ENCODE measurements at places on chromosomes 12 and 14.

- DNase-seq: no peak
Measured at GRCh38 chr12:2248901-2249381, 196.2 kb downstream of the CACNA1C start.

DNA sequence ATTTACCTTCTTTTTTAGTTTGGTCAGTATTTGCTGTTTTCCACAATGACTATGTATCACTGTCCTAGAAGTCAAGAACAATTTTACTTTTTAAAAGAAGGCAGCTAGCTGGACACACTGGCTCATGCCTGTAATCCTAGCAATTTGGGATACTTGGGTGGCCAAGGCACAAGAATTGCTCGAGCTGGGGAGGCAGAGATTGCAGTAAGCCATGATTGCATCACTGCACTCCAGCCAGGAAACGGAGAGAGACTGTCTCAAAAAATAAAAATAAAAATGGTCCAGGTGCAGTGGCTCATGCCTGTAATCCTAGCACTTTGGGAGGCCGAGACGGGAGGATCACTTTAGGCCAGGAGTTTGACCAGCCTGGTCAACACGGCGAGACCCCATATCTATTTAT lies 28.3 kb downstream of the MDM1 start:
- DNase-seq: no peak

GRCh38 chr12:18165889-18166288 lies 75.9 kb upstream of the RERGL start:
- DNase-seq: no peak

DNA sequence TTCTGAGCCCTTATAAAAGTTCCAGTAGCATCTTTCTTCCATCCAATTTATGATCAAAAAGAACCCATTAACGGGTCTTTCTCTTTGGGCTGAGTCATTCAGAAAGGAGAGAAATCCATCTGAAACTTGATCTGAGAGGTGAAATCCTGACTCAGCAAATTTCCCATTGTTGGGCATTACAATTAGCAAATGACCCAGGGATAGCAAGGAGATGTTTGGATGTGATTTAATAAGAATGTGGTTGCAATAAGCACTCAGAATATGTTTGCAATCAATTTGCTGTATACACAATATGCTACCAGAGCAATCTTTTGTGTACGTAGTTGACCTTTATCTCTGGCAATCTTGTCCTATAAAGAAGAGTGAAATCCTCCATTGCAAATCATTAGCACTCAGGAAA lies 122.7 kb downstream of the CCDC60 start:
- no peak for DNase-seq

DNA sequence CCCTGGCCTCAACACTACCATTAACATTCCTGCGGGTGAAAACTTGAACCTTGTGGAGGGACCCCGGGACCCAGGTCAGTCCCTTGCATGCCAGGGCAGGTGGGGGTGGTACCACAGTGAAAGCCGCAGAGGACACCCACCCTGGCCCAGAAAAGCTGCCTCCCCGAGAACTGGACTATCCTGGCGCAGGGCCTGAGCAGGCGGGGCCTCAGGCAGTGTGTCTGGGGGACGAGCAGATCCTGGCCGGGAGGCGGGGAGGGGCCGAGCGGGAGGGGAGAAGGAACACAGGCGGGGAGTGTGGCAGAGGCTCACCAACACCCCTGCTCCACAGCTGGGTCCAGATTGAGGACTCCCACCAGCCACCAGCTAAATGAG lies 10.0 kb downstream of the AHNAK2 start:
- no peak for DNase-seq

GRCh38 chr12:88993651-88994050 lies 358.6 kb downstream of the DUSP6 start:
- peak; percentile 46 for DNase-seq

DNA sequence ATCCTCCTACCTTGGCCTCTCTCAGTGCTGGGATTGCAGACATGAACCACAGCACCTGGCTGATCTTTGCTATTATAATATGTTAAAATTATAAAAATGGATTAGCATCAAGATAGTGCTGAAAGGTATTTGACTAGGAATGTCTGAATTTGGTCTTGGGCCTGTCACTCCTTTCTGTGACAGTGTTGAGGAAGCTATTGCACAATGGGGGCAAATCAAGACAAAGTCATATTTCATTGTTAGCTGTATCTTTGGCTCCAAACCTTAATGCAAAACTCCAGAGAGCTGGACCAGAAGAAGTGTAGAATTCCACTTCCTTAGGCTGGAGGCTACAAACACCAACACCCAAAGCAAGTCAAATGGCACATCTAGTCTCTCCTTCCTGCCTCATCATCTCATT lies 42.2 kb downstream of the ZCRB1 start:
- peak; percentile 21 for DNase-seq

DNA sequence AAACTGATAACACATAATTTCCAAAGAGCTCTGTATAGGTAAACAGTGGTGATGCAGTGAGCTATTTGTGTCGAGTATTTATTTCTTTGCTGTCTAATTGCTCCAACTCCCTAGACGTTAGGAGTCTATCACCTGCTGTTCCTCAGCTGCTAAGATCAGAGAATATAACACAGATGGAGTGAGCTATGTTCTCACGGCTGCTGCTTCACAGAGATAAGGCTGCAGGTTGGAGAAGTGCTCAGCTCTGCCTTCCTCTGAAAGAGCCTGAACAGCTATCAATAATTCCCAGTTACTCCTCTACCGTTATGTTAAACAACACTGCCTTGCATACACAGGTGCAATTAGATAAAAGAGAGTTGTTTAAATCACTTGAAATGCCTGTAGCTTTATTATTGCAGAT lies 103.2 kb upstream of the MDGA2 start:
- no peak for DNase-seq

DNA sequence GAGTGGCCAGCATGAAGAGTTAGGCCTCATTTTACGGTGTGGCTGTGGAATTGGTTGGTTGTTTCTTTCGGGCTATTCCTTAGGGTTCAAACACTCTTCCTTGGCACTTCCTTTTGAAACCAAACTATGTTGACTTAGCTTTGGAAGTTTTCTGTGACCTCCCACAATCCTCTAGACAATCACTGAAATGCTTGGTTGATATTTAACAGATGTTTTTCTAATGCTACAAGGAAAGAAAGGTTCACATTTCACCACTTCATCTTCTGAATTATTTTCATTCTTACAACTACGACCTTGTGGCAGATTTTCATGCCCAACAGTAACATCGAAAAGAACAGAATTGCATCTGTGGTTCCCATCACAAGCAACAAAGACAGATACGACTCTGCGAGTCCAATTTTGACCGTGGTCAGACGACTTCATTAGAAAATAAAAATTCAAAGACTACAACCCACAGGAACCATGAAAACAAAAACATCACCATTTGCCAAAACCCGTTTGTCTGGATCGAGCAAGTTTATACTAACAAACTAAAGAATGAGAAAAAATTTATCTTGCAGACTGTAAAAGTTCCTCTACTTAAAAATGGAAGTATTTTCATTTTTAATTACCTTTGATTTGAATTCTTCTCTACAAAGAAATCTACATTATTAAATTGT lies 16.9 kb downstream of the PRKAB1 start:
- DNase-seq: no peak

DNA sequence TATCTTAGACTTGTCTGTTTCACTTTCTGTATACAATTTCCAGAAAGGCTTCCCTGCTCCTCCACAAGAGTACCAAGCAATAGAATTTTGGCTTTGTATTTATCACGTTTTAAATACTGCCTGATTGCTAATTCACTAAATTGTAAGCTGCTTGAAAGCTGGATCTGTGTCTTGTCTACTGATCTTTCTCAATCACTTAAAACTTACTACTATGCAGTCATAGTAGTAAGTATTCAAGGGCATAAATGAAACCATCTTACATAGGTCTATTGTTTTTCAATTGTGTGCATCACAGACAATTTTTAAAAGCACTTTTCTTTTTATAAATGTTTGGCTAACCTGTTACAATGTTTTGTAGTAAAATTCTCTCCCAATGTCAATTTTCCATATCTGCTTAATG lies 1.2 kb upstream of the GLIPR1L2 start:
- peak; percentile 23 for DNase-seq

GRCh38 chr14:20455355-20456300 lies 602 bp downstream of the APEX1 start:
- DNase-seq: peak; percentile 84

GRCh38 chr12:73210548-73211204 lies 938.5 kb downstream of the TRHDE start:
- DNase-seq: no peak

GRCh38 chr12:32739279-32739678 lies 16.4 kb downstream of the YARS2 start:
- DNase-seq: no peak

- peak; percentile 62 for DNase-seq
Measured at GRCh38 chr12:55642669-55643068, 6.0 kb downstream of the OR10P1 start.

DNA sequence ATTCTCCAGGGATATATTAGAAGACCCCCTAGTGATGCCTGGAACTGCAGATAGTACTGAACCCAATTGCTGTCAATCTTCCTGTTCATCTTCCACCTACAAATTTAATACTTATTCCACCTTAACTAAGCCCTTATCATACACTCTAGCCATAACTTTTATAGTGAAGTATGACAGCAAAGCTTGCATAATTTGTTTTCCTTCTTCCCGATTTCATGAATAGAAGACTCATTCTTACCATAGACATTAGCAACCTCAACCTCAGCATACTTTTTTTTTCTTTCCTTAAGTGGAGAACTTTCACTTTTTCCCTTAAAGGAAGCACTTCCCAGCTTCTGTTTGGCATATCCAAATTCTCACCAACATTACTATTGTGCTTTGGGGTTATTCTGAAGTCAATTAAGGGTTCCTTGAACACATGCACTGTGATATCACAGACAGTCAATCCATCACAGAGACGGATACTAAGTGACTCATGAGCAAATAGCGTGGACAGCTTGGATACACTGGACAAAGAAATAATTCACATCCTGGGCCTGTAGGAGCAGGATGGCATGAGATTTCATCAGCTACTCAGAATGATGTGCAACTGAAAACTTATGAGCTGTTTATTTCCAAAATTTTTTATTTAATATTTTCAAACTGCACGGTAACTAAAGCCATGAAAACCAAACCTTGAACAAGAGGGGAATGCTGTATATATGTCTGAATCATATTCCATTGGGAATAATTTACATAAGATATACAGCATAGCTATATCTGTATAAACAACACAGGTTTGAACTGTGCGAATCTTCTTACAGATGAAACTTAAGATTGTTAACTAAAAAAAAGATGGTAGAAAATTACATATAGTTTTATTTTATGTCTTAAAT lies 63.9 kb downstream of the SYT1 start:
- DNase-seq: no peak

DNA sequence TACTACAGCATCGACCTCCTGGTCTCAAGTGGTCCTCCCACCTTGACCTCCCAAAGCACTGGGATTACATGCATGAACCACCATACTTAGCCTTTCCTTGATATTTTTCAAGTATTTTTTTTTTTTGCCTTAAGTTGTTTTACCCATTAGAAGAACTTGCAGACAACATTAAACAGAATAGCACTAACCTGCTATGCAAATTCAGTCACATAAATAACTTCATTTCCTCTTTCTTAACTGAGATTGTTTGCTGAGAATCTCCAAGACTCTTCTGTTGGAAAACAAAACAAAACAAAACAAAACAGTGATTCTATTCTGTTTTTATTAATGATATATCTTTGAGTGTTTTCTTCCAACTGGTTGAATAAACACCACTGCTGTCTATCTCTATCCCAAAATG lies 115.9 kb upstream of the IFNG-AS1 start:
- DNase-seq: no peak

DNA sequence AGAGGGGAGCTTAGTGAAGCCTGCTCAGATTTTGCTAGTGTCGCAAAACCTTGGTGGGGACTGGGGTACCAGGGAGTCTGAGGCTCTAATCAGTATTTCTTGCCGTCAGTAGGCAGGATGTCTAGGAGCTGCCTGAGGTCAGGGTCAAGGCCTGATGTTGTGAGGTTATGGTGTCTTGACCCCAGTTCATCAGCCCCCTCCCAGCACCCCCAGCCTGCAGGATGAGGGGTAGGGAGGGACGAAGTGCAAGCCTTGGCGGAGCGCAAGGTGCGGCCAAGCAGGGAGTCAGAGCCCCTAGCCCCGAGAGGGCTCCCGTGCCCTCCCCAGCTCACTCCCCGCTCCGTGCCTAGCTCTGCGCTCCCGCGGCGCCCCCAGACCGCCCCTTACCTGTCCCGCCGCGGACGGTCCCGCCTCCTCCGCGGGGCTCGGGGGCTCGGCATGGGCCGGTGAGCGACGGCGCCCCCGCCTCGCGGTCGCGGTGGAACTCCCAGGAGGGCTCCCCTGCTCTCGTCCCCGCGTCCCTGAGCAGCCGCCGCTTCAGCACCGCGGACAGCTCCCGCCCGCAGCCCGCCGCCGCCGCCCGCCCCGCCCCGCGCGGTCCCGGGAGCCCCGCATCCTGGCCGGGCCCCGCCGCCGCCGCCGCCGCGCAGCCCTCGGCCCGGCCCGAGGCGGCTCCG lies 347 bp downstream of the SYNDIG1L start:
- peak; percentile 52 for DNase-seq

DNA sequence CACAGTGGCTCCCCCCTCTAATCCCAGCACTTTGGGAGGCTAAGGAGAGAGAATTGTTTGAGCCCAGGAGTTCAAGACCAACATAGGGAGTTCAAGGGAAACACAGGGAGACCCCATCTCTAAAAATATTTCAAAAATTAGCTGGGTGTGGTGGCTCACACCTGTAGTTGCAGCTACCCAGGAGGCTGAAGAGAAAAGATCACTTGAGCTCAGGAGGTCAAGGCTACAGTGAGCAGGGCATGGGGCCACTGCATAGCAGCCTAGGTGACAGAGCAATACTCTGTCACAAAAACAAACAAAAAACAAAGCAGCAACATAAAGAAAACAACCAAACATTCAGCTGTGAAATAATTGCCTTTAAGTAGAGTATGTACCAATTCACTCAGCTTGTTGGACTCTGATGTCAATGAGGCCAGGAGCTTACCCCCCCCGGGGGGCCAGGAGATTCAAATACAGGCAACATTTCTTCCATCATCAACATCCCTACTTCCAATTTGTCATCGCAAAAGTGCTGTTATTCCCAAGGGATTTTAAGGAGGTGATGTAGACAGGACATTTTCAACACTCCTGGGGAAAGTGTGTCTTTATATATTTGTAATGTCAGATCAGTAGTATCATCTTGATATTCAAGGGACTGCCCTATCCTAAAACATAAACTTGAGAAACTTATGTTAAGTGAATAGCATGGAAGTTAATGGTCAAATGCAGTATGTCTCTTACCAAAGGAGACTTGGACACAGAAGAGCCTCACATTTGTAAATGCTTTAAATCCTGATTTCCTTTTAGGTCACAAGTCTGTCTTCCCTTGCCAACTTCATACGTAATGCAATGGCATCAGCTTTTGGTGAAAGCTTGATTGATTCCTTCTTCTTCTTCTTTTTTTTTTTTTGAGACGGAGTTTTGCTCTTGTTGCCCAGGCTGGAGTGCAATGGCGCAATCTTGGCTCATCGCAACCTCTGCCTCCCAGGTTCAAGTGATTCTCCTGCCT lies 40.6 kb upstream of the AEBP2 start:
- no peak for DNase-seq

GRCh38 chr14:65972346-65972870 lies 513.8 kb upstream of the CCDC196 start:
- DNase-seq: no peak

All from suppressor macrophage treated with lipopolysaccharide for 4 hours (primary cell).